ENCODE measurements at places on chromosomes 1 and 21.

DNA sequence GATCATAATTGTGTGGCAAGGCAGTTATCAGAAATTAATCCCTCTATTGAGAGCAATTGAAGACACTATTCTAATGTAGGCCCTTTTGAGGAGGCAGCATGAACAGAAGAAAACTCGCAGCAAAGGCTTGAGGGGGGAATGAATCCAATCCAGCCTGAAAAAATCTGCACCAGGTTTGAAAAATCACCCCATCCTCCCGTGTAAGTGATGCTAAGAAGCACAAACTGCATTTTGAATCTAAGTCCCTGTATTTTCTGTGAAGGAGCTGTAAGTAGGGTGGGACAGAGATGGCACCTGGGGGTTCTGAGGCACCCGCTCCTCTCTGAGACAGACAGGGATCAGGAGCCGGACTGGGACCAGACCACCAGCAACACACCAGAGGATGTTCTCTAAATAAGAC is at the start of gene CRB1:
Gene CRB1, plus strand, starts transcription at position 241 of the 400 bp plus-strand sequence. CDS start 161 bp downstream, outside the sequence.
- no peak for DNase-seq

DNA sequence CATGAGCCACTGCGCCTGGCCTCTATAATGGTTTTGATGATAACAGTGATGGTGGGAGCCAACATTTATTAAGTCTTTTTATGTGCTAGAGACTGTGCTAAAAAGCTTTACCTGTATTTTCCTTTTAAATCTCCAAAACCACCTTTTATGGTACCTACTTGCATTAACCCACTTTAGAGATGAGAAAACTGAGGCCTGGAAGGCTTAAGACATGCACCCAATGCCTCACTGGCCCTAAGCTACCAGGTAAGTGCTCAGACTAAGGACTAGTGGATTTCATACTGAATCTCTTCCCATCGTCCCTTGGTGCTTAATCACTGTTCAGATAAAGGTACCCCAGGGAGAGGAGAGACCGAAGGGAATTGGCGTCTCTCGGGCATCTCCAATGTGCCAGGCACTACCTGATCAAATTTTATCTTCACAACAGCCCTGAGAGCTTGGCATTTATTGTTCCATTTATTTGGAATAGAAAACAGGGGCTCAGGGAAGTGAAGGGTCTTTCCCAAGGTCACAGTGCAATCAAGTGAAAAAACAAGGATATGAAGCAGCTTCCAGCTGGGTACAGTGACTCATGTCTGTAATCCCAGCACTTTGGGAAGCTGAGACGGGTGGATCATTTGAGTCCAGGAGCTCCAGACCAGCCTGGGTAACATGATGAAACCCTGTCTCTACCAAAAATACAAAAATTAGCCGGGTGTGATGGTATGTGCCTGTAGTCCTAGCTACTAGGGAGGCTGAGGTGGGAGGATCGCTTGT is 84.2 kb downstream of the LACTBL1 start:
- DNase-seq: no peak

DNA sequence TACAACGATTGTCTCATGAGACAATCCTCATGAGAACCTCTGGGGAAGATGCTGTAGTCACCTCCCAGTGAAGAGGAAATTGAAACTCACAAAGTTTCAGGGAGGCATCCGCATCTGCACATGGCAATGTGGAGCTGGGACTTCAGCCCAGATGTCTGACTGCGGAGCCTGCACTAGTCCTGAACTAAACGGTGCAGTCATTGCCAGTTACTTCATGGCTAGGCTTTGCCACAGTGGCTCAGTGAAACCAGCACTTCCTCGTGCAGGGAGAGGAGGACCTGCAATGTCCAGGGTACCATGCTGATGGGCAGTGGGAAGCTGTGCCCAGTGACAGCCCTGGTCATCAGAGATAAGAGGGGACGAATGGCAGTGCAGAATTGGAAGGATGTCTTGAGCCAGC is 40.7 kb upstream of the ETS2 start:
- DNase-seq: no peak

DNA sequence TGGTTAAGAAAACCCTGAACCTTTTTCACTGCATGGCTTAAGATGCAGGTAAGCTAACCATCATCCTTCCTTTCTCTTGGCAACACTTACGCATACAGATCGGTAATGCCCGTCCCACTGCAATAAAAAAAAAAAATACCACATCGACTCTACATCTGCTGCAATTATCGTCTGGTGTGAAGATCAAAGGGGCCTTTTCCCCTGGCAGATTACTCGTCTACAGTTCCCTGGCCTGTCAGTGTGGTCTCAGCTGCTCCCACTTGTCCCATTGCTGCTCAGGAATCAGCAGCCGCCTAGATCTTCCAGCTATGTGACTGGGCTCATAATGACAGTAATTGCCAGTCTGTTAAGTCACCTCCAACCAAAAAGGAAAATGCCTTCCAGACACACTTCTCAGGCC is 133.1 kb downstream of the SETD4 start:
- DNase-seq: no peak

GRCh38 chr1:153072806-153073726 is 1.7 kb upstream of the SPRR2B start:
- DNase-seq: no peak

- DNase-seq: peak; percentile 20
Observed at GRCh38 chr1:217747156-217747769, 116.1 kb downstream of the SPATA17 start.

GRCh38 chr1:205927676-205928075 is 15.6 kb downstream of the SLC26A9 start:
- no peak for DNase-seq

DNA sequence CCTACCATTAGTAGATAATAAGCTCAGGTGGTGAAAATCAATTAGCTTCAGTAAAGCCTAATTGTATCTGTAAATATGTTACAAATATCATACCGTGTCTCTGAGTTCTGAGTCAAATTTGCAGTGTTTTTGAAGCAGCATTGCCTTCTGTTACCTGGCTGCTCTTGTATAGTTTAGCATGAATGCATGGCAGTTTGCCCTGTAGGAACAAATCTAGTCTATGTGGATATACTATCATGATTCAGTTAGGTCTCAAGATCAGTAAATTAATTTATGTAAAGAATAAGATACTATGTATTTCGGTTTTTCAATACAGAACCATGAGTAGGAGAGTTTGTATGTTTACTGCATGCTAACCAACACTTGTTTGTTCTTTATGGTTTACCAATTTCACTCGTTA is 240.6 kb upstream of the C1orf105 start:
- no peak for DNase-seq

DNA sequence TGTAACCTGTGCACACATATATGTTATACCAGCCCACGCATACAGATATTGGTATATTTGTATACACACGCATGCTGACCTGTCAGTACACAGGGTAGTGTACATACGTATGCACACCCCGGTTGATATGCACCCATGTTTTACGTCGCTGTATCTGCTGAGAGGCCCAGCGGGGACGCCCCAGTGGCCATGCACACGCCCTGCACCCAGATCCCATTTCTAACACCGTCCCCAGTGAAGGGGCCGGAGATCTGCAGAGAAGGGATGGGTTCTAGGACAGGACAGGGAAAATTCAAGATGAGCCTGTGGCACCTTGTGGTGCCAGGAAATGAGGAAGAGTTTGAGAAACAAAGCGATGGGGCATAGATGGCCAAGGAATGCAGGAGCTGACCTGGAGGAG is 57.2 kb upstream of the TTC34 start:
- DNase-seq: no peak

- DNase-seq: peak; percentile 23
Observed at GRCh38 chr1:41955461-41956159, 36.9 kb upstream of the HIVEP3 start.

GRCh38 chr1:121483961-121484424 is 299.2 kb downstream of the SRGAP2C start:
- DNase-seq: no peak

- no peak for DNase-seq
Observed at GRCh38 chr1:33943978-33944377, 80.1 kb downstream of the HMGB4 start.

DNA sequence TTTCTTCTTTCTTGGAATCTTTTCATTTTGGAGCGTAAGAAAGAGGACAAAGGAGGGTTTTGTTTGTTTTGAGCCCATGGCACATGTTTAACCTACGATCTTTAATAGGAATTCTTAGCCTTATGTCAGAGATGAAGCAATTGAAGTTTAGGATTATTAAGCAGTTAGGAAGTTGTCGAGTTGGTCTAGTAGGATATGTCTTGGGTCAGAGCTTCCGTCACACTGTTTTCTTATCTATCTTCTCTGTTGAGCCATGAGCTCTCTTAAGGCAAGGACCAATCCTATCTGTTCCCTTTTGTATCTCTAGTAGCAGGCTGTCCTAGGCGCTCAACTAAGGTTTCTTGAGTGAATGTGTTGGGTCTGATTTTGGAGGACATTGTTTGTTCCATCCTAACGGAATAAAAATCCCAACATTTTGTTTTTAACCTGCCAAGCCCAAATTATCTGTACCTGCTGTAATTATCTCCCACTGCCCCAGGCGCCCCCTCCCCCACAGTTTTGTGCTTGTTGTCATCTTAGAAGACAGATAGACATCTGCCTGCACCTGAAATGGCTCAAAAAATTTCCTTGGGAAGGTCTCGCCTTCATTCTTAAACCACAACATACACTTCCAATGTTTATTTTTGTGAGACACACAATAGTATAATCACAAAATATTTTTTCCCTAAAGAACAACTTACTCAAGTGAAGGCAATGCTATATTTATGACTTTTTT is 95.3 kb upstream of the GADD45A start:
- DNase-seq: no peak

- no peak for DNase-seq
Observed at GRCh38 chr1:32780005-32780404, 37.2 kb downstream of the YARS1 start.

DNA sequence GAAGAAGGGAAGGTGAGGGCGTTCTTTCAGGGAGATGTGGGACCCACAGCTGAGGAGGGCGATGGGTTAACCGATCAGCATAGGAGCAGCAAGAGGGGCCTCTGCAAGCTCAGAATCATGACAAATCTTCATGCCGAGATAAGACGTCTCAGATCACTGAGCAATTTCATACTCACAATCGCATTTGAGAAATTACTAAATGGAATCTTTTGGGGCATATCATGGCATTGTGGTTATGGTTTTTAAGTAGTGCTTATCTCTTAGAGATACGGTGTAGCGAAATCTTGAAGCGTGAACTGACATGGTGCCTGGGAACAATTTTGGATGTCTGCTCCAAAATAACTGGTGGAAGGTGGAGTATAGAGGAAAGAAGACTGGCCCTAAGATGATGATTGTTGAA is 6.2 kb downstream of the TNNT2 start:
- DNase-seq: no peak

GRCh38 chr1:228216371-228217320 is 8.8 kb downstream of the OBSCN start:
- no peak for DNase-seq

DNA sequence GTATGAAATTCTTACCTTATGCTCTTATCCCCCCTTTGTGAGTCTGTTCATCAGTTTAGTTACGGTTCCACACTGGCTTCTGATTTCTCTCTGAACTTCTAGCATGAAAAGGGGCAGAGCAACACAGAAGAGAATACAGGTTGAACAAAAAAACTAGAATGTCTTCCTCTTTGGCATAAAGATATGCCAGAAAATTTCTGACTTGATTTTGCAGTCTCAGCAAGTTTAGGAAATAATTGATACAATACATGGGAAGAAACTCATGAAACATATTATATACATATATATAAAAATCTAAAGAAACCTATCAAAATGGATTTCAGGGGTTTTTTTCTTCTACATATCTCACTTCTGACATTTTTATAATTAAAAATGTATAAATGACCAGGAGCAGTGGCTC is 27.0 kb downstream of the SH3GLB1 start:
- no peak for DNase-seq

GRCh38 chr1:214272964-214273533 is 7.9 kb upstream of the SMYD2 start:
- DNase-seq: no peak

DNA sequence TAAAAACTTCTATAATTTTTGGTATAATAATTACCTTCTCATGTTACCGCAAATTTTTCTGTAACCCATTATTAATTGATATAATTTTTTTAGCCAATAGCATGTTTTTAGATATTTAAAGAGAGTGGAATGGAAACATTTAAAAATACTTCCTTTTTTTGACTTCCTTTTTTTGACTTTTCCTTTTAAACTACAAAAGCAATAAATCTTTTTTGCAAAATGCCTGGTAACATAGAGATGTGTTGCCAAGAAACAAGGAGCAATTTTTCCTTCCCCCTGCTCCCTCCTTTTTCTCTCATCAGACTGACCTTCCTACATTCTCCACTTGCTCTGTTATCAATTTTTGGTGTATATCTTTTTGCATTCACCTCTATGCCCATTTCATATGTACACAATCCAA is 666.2 kb downstream of the ADGRL2 start:
- no peak for DNase-seq

DNA sequence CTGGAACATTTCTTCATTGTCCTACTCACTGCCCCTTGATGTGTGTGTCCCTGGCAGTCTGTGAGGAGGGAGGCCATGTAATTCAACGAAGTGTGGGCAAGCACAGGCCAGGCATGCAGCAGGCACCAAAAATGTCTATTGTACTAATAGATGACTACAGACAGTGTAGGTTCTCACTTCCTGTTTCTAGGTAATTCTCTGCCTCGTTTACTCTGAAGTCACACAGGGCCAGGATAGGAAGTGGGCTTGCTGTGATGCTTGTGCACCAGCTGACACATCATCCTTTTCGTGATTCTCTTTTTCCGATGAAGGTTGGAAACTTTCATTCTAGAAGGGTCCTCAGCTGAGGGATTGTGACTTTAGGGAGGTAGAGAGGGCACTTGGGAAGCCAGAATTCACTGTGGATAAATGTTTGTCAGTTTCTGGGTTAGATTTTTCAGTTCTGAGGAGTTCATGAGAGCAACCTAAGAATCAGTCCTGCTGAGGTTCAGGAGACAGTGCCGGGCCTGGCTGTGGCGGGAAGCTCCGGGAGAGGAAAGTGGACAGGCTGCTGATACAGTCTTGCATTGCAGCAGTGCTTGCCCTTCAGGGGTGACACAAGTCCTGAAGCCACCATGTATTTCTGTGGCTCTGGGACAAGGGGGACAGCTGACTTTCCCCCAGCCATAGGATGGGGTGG is 4.3 kb upstream of the CSF1 start:
- no peak for DNase-seq

DNA sequence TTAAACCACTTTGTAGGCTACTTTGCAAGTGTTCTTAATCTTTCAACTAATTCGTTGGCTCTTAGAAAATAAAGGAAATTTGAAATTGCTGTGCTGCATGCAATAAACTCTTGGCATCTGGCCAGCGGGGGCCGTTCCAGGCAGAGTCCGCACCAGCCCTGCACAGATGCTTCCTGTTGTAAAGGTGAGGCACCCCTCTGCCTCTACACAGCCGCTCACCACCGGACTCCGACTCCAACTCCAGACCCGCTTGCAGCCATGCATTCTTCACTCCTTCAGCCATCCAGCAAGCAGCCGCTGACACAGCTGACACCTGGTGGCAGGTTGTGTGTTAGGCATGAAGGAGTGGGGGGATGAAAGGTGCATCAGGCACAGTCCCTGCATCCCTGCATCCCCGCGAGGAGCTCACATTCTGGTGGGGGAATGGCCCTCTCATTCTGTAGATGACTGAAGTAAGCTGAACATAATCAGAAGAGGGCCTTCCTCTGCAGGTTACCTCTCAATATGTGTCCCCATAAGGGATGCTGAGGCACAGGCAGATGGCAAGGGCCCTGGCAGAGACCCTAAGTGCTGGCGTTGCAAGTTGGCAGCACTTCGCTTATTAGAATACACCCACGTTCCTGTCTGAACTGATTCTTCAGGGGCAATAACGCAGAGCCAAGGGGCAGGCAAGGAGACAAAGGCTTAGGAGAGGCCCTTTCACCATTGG is 56.8 kb downstream of the GLIS1 start:
- peak; percentile 87 for DNase-seq

All from NCI-H2171 (cell line).